Epithelial cell of esophagus (primary cell): ENCODE measurements at places on chromosomes 12 and 14.

- no peak for DNase-seq
These were observed 2.7 kb downstream of the ANHX start for GRCh38 chr12:133233006-133233405.

- DNase-seq, result no peak
These were observed 312.3 kb downstream of the PAWR start for GRCh38 chr12:79378496-79378895.

GRCh38 chr12:116610971-116611541, 51.9 kb downstream of the MAP1LC3B2 start:
- no peak for DNase-seq

GRCh38 chr14:101224356-101225156, 321.0 kb upstream of the RTL1 start:
- DNase-seq, result no peak

DNA sequence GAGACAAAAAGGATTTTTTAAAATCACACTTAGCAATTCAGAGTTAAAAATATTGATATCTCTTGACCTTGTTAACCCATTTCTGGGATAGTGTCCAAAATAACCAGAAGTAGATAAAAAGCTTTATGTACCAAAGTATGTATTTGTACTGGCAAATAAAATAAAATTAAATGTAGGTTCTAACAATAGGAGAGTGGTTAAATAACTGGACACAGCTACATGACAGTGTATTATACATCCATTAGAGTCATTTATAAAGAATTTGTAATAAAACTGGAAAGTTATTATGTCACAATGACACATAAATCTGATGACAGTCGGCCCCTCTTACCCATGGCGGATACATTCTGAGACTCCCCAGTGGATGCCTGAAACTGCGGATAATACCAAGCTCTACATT, 34.0 kb downstream of the BMAL2 start:
- no peak for DNase-seq

DNA sequence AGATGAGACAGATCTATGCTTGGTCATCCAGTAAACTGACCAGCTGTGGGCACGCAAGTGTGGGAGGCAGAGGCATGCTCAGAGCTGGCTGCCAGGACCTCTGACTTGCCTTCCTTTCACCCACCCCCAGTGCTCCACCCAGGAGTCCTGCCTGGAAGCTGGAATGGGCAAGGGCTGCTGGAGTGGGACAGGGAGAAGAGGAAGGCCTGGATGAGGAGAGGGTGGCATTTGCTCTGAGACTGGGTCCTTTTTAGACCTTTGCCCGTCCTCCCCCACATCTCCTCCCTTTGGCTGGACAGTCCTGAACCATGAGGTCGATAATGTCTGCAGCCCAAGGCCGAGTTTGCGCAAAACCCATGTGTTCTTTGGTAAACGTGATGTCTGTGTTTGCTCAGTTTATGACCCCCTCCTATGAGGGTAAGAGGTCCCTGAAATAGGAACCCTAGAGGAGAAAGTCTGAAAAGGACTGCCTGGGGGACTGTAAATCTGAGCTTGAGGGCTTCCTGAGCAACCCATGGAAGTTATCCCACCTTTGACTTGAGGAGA, 3.8 kb upstream of the INHBE start:
- DNase-seq, result no peak

GRCh38 chr14:64721391-64721791, 17.2 kb downstream of the PLEKHG3 start:
- no peak for DNase-seq

DNA sequence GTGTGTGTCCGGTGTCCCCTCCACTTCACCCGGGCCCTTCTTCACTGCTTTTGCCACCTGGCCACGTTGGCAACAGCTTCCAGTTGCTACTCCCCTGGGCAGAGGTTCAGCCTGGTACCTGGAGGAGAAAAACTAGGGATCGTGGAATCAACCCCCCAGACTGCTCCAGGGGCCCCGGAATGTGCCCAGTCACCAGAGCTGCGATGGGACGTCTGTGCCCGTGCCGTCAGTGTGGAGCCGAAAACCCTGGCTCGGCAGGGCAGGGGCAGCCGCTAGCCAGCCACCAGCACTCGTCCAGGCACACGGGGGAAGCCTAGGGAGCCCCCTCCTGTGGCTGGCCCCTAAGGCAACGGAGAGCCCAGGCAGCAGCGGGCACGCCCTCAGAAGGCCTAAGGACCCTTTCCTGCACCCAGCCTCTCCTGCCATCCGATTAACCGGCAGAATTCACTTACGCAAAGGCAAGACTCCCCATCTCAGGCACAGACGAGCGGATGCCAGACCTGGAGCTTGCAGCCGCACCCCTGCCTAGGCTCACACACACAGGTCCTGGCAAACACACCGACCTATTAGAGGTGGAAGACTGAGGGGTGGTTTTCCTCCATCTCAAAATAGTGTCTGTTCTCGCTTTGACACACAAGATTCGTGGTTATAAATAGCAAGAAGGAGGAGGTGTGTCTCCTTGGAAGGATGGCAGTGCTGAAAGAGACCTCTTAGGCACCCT, 62.6 kb downstream of the FBXL14 start:
- no peak for DNase-seq

GRCh38 chr14:103522649-103523574, at the start of gene CKB:
Gene CKB (minus strand): TSS chr14:103522830. CDS start chr14:103522493, 337 bp downstream.
- DNase-seq, result peak; percentile 64
